Thyroid gland (tissue), 4 donors: ENCODE measurements at places on chromosomes 5 and 9. TPM values are rescaled to one million over a fixed set of nuclear protein-coding genes. Genes with fewer than 3 reads are reported as not detected.

The GLT6D1 gene
- total RNA-seq, result not detected

The LRRC14B gene
- not detected for total RNA-seq

The ZBTB26 gene
- 12.2 TPM for total RNA-seq

The PCDHGA8 gene
- total RNA-seq, result 2.9 TPM

- no peak for DNase-seq
Observed at GRCh38 chr9:121297389-121297788, 29.4 kb downstream of the GSN start.

- DNase-seq, result no peak
Observed at GRCh38 chr9:123769719-123770118, 160.2 kb downstream of the DENND1A start.

DNA sequence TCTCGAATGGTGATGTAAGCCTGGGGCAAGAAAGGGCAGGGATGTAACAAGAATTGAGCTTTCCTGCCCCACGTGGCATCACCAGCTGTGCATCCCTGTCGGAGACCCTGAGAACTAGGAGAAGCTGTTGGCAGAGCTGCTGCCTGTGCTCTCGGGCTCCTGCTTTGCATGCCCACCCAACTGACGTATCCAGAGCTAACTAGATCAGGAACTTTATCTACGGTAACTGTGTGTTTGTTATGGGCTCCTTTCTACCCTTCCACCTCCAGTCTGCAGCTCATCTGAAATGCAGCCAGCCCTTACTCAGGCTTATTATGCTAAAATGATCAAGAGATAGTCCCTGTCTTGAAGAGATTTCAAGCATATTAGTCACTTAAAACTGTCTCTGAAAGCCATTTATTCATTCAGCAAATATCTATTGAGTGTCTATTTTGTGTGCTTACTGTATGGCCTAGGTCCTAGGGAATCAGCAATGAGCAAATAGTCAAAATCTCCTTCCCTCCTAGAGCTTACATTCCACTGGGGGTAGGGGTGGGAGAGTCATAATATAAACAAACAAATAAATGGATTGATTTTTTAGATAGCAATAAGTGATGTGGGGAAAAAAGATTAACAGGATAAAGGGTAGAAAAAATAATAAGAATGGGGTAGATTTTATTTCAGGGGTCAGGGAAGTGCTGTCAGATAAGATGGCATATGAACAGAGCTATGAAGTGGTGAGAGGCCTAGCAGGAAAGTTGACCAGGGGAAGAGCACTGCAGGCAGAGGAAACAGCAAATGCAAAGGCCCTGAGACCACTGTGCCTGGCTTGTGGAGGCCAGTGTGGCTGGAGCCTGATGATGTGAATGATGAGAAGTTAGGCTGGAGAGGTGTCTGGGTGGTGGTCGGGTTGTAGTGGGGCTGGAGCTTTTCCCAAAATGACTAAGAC is 118.2 kb downstream of the GALNT10 start:
- no peak for DNase-seq

- DNase-seq, result no peak
Observed at GRCh38 chr5:179357031-179357430, 11.8 kb upstream of the ADAMTS2 start.

DNA sequence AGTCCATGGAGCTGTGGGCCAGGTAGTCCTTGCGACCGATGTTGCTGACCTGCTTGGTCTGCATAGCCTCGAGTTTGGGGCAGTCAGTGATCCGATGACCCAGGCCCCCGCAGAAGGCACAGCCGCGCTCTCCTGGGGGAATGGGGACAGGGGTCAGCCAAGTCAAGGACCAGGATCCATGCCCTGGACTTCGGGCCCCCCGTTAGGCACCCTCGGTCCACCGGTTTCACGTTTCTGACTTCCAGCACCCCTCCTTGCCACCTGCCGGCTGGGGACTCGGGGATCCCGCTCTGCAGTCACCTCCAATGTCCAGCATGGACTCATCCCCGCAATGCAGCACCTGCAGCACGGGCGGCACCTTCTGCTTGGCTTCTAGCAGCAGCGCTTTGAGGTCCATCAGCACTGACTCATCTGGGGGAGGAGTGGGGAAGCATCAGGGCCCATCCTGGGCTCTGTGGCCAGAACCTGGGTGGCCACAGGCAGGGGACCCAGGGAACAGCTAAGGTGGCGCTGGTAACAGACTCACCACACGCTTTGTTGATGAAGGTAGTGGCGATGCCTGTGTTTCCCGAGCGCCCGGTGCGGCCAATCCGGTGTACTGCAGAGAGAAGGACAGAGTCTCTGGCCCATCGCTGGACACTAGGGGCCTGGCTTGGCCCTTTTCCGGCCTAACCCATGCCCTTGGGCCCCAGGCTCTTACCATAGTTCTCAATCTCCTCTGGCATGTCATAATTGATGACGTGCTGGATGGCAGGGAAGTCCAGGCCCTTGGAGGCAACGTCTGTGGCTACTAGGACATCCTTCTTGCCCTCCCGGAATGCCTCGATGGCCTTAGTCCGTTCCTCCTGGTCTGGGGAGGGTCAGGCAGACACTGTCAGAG is 2.4 kb upstream of the DOK3 start:
- DNase-seq, result no peak

GRCh38 chr5:153658606-153659005 is 168.1 kb downstream of the GRIA1 start:
- DNase-seq, result no peak

GRCh38 chr5:68682400-68683160 is 411.2 kb upstream of the SLC30A5 start:
- peak; percentile 41 for DNase-seq
